Brain microvascular endothelial cell (primary cell): ENCODE measurements at places on chromosomes 1 and 21.

- no peak for DNase-seq
Measured at GRCh38 chr1:6981595-6981994, 196.3 kb downstream of the CAMTA1 start.

DNA sequence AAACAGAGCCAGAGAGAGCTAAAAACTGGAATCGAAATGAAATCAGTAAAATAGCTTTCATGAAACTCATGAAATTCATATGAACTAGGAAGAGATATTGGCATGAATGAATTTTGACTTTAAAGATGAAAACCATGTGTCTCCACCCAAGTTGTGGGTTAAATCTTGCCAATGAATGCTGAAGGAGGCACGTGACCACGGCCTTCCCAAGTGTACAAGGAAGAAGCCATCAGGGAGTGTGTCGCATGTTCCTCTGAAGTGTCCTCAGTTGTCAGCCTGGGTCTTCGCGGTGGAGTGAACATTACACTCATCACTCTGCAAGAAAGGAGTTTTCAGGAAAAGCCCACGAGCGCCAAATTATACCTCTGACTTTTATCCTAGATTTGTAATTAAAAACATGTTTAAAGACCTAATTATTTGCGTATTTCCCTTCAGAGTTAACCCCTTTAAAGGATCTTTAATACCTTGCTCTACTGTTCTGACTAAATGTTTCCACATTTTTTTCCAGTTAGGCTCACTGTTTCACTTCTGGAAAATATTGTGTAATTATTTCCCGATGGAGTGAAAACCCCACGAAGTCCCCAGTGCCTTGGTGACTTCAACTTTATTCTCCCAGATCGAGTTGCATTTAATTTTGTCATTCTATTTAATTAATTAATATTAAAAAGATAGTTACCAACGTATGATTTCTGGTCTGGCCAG lies 118.3 kb downstream of the DHRS3 start:
- no peak for DNase-seq

DNA sequence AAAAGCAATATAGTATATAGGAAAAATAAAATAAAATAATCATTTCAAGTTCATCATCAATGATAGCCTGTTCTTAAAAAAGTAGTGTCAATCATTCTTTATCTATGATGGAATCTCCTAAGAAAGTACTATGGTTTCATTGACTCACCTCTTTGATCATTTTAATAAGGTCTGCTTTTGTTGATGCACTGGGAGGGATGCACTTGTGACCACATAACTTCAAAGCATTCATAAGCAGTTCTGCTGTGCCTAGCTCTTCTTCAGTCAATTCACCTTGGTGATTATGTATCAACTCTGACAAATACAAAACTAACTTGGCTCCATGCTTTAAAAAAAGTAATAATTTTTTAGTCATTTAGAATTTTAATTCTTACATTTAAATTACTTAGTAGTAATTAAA lies 84.8 kb upstream of the GNG4 start:
- no peak for DNase-seq

DNA sequence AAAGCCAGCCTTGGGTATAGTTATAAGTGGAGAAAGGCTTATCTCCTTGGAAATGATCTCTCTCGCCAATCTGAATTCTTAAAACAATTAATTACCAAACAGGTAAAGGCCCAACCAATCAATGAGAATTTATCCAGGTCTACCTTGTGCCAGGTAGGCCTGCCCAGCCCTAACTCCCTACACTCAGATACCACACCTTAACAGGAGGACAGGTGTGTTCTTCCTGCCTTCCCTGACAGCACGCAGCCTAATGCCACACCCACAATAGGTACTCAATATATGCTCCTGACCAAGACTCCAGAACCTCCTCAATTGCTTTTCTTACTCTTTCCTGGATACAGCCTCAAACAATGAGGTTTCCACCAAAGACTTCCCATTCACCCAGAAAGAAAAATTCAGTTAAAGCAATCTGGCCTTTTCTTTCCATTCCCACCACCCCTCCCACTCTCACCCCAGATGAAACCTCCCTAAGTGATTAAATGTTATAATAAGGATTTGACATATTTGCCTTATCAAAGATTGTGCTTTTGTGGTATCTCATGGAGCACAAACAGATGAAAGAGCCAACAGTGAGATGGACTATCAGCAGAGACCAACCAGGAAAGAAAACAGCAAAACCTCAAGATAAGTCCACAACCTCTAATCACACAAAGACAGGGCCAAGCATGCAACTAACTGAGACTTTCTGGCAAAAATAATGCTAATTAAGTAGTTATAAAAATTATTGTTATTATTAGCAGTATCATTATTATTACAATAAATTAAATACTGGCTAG lies 25.6 kb downstream of the TRABD2B start:
- DNase-seq: no peak

DNA sequence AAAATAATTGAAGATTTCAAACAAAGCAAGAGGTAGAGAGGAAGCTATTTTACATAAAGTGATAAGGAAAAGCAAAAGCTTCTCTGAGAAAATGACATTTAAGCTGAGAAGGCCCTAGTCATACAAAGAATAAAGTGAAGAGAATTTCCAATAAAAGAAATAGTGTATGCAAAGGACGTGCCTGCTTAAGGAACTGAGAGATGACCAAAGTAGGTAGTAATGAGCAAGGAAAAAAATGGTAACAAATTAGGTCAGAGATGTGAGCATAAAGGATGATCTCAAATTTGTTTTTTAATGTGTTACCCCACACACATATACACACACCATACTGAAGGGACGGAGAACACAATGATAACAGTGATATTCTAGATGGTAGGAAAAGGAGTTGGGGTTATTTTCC lies 46.4 kb downstream of the NRIP1 start:
- DNase-seq: no peak
